ENCODE measurements at places on chromosomes 4 and X. TPM values are rescaled to one million over a fixed set of nuclear protein-coding genes. Genes with fewer than 3 reads are reported as not detected.

GRCh38 chr4:69546134-69546765 lies 50.5 kb upstream of the UGT2B4 start:
- no peak for DNase-seq
- H3K4me3 ChIP-seq, result no peak overlapping the region
- no peaks in the 10 kb centered on the region for H3K4me1 ChIP-seq
- no peaks in the 10 kb centered on the region for H3K27me3 ChIP-seq
- H3K36me3 ChIP-seq, result no peaks in the 10 kb centered on the region
- no peak overlapping the region for H3K27ac ChIP-seq

DNA sequence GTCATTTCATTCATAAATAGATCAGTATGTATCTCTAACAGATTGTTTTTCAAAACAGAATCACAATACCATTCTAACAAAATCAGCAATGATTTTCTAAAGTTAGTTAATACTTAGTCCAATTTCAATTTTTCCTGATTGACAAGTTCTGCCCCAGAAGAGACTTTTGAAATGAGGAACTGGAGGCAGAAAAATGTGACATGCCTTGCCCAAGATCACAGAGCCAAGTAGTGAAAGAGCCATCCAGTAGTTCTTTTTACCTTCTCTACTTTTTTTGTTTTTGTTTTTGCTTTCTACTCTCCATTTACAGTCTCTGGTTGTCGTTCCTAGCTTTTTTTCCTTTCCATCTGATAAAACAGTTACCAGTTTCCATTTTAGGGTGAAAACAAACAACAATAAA lies 129.3 kb upstream of the TMEM164 start:
- H3K36me3 ChIP-seq, result no peaks in the 10 kb centered on the region
- peaks cover 2% of the 10 kb centered on the region for H3K27me3 ChIP-seq
- no peak for DNase-seq
- H3K4me1 ChIP-seq, result peaks cover 2% of the 10 kb centered on the region
- no peak overlapping the region for H3K27ac ChIP-seq

- no peaks in the 10 kb centered on the region for H3K4me1 ChIP-seq
- H3K36me3 ChIP-seq, result no peaks in the 10 kb centered on the region
- no peak overlapping the region for H3K4me3 ChIP-seq
Observed at GRCh38 chr4:149534779-149535178, 280.9 kb downstream of the IQCM start.

- peaks cover 9% of the 10 kb centered on the region for H3K27me3 ChIP-seq
- no peak overlapping the region for H3K4me3 ChIP-seq
- DNase-seq, result no peak
- H3K4me1 ChIP-seq, result peaks cover 16% of the 10 kb centered on the region
- H3K36me3 ChIP-seq, result peaks cover 3% of the 10 kb centered on the region
Observed at GRCh38 chr4:172830295-172830764, 338.3 kb upstream of the GALNT7 start.

DNA sequence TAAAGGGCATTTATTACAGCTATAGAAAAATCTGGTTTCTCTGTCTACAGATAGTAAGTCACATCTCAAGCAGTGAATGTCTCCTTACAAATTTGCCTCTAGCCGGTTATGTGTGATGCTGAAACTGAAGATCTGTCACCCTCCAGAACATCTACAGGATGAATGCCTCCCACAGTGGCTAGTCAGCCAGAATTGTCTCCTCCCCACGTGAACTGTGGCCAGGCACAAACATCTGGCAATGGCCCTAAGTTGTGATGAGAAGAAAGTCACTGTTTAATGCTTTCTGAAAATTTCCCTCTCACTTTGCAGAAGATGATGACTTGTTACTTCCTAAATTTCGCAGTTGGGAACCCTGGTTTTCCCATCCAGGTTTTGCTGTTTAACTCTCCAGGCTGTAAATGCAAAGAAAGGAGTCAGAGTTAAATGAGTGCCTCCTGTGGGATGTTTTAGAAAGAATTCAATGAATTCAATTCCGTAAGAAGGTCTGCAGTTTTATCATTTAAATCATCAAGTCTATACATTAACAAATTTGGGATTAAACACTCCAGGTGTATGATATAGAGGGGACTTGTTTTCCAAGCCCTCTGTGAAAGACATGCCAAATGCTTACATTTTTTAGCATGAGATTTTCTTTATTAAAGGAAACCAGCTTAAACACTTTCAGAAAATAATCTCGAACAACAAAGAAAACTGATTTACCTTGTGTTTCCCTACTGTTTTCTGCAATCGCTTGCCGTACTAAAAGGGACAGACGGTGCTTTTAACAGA lies 55.4 kb upstream of the TLR3 start:
- no peak overlapping the region for H3K27ac ChIP-seq
- DNase-seq, result no peak
- H3K36me3 ChIP-seq, result no peaks in the 10 kb centered on the region
- no peaks in the 10 kb centered on the region for H3K27me3 ChIP-seq
- no peak overlapping the region for H3K4me3 ChIP-seq

DNA sequence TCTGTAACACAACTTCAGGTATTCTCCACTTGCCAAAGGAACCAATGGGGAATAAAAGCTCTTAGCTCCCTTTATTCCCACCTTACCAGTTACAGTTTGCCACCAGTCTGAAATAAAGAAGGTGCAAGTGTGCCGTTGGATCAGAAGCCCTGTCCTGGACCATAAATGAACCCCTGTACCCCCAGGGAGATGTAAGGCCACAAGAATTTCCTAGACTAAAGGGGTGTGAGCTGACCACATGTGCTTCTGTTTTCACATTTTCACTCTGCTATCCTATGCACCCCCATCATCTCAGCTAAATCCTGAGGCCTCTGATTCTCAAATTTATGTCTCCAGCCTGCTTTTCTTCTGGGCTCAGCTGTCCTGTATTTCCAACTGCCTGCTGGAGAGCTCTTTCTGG lies 221.2 kb downstream of the SPRY1 start:
- no peak overlapping the region for H3K4me3 ChIP-seq
- H3K36me3 ChIP-seq, result no peaks in the 10 kb centered on the region
- no peak overlapping the region for H3K27ac ChIP-seq
- no peak for DNase-seq

DNA sequence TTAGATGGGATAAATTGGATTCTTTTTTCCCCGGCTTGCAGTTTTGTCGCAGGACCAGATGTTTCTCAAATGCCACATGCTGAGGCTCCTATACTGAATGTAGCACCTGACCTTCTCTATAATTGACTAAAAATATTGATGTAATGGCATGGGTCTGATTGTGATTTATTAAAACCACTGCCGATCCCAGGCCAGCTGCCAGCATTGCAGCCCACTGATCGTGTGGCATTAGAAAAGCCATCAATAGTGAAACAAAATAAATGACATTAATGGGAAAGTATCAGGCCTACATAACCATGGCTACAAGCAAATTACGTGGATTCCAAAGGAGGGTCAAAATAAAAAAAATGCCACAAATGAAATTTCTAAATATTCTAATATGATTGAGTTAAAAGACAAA lies 98.7 kb downstream of the MAB21L2 start:
- H3K4me1 ChIP-seq, result peaks cover 16% of the 10 kb centered on the region
- H3K36me3 ChIP-seq, result no peaks in the 10 kb centered on the region
- no peak overlapping the region for H3K4me3 ChIP-seq
- no peak for DNase-seq
- H3K27ac ChIP-seq, result no peak overlapping the region

GRCh38 chr4:66885501-66886165 lies 659.7 kb downstream of the CENPC start:
- peaks cover 9% of the 10 kb centered on the region for H3K27me3 ChIP-seq
- no peak overlapping the region for H3K27ac ChIP-seq
- no peak overlapping the region for H3K4me3 ChIP-seq
- no peak for DNase-seq

DNA sequence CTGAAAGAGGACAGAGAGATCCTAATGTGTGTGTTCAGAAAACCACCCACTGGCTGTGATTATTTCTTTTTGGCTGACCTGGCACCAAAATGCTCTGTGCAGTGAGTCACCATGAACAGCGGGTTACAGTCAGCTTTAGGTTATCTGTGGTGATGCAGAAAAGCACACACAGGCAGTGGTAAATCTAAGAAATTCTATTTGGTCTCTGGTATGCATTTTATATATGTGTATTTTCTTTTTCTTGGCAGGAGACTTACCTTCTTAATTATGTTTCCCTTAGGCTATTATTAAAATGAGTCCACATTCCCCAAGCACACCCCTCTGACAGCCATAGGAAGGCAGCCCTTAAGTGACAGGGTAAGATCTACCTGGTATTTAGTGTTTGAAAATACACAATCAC lies 79.1 kb upstream of the TFDP3 start:
- peaks cover 67% of the 10 kb centered on the region for H3K4me1 ChIP-seq
- peak overlapping the region; percentile 81 for H3K27ac ChIP-seq
- no peak for DNase-seq
- no peaks in the 10 kb centered on the region for H3K27me3 ChIP-seq
- H3K4me3 ChIP-seq, result no peak overlapping the region

DNA sequence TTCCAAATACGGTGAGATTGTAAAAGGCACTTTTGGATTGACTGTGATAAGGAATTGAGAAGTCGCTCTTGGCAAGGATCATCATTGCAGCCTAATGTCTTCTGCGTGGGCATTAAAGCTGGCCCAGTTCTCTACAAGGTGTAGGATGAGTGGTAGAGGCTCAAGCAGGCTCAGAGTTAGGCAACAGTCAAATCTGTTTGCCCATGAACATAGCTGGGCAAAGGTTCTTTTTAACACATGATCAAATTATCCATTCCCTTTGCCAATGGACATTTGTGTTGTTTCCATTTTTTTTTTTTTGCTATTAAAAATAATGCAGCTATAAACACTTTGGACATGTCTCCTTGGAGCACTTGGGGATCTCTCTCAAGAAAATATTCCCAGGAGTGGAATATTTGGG lies 229.1 kb upstream of the FAT1 start:
- no peak overlapping the region for H3K4me3 ChIP-seq
- H3K36me3 ChIP-seq, result no peaks in the 10 kb centered on the region
- no peak overlapping the region for H3K27ac ChIP-seq
- DNase-seq, result no peak

GRCh38 chr4:173522160-173522950 lies 7.7 kb downstream of the HAND2 start:
- peak overlapping the region; percentile 81 for H3K4me3 ChIP-seq
- peaks cover 90% of the 10 kb centered on the region for H3K27me3 ChIP-seq
- no peak for DNase-seq
- peaks cover 10% of the 10 kb centered on the region for H3K36me3 ChIP-seq

DNA sequence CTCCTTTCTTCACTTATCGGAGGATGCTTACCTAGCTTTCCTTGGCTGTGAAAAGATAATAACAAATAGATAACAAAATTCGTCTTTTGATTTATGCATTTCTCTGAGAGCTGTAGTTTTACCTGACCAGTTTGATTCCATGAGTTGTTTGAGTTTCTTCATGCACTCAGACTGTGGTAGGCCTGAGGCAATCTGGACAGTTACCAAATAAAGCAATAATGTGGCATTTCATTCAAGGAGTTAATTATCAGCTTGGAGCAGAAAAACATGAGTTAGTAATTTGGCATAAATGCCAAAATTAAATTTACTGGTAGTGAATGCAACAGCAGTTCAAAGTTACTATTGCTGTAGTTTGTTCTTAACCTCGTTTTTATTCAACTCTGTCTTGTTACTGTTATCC lies 53.5 kb downstream of the FABP2 start:
- H3K4me1 ChIP-seq, result peaks cover 13% of the 10 kb centered on the region
- H3K27me3 ChIP-seq, result no peaks in the 10 kb centered on the region
- DNase-seq, result no peak
- no peak overlapping the region for H3K27ac ChIP-seq
- no peak overlapping the region for H3K4me3 ChIP-seq

GRCh38 chr4:2442175-2442993 lies 23.6 kb downstream of the CFAP99 start:
- no peaks in the 10 kb centered on the region for H3K36me3 ChIP-seq
- no peaks in the 10 kb centered on the region for H3K27me3 ChIP-seq
- DNase-seq, result no peak
- H3K4me3 ChIP-seq, result no peak overlapping the region
- no peak overlapping the region for H3K27ac ChIP-seq

DNA sequence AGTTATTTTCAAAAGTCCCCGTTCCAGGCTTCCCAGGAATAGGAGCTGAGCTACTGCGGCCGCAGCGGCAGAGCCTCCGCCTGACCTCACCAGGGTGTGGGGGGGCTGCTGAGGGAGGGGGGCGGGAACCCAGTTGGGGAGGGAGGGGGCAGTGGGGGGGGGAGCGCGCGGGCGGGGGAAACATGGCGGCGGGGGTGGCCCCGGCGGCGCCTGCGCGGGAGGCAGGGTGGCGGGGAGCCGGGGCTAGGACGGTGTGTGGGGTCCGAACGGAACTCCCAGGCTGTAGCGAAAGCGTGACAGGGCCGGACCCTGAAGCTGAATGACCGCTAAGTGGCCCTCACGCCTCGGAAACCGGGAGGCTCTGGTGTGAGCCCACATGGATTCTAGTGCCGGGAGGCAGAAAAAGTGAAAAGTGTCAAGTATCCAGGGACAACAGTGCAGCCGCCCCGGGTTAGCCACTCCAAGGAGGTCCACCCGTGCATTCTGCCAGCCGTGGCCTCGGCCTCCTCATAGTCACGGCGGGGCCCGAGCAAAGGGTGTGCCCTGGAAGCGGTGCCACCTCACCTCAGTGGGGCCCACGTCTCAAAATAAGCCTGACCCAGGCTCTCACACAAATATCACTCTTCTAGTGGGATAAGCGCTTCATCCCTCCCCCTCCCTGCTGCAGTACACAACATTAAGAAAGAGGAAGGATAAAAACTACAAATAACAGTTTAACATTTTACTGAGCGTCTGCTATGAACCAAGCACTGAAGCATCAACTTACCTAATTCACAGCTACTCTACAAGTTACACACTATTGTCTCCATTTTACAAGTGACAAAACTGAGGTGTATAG lies at the start of gene KLHL13:
TSS of gene KLHL13 (minus strand) at position 98 of the 838 bp plus-strand sequence. CDS start 88,337 bp downstream, outside the sequence.
- H3K27me3 ChIP-seq, result peaks cover 4% of the 10 kb centered on the region
- peaks cover 6% of the 10 kb centered on the region for H3K4me1 ChIP-seq
- H3K27ac ChIP-seq, result no peak within 1 kb of the TSS
- no peaks in the 10 kb centered on the region for H3K36me3 ChIP-seq
- H3K4me3 ChIP-seq, result peak within 1 kb of the TSS; percentile 69

DNA sequence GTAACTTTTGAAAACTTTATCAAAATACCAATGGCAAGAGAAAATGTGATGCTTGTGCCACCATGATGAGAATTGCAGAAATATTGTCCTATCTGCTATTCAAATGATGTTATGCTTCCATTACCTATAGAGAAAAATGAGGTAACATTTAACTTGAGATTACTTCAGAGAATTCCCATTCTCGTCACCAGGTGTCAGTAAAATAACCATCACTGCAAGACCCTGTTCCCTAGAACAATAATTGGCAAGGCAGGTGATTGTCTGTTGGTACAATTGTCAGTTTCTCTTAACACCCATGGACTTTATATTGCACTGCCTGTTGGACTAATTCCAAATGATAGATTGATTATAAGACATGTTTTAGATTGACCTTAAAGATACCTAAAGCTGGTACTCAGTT lies 179.9 kb downstream of the GABRG1 start:
- H3K4me1 ChIP-seq, result no peaks in the 10 kb centered on the region
- no peak for DNase-seq
- no peaks in the 10 kb centered on the region for H3K36me3 ChIP-seq
- H3K27ac ChIP-seq, result no peak overlapping the region
- no peak overlapping the region for H3K4me3 ChIP-seq

Gene PPP1R2C
- not detected for total RNA-seq

Gene RNF212
- total RNA-seq, result 9.1 TPM

Gene MTCP1
- total RNA-seq, result 13.5 TPM

Gene TMEM35A
- 0.85 TPM for total RNA-seq

Gene UGT2B10
- not detected for total RNA-seq

Gene OCIAD1
- total RNA-seq, result 132 TPM

Gene SHROOM2
- 4.0 TPM for total RNA-seq
